ENCODE measurements at places on chromosomes 6 and 20.

GRCh38 chr6:69542494-69542893 is 254.3 kb downstream of the LMBRD1 start:
- no peak for DNase-seq

- DNase-seq: no peak
Observed at GRCh38 chr6:117444600-117444999, 18.9 kb upstream of the ROS1 start.

DNA sequence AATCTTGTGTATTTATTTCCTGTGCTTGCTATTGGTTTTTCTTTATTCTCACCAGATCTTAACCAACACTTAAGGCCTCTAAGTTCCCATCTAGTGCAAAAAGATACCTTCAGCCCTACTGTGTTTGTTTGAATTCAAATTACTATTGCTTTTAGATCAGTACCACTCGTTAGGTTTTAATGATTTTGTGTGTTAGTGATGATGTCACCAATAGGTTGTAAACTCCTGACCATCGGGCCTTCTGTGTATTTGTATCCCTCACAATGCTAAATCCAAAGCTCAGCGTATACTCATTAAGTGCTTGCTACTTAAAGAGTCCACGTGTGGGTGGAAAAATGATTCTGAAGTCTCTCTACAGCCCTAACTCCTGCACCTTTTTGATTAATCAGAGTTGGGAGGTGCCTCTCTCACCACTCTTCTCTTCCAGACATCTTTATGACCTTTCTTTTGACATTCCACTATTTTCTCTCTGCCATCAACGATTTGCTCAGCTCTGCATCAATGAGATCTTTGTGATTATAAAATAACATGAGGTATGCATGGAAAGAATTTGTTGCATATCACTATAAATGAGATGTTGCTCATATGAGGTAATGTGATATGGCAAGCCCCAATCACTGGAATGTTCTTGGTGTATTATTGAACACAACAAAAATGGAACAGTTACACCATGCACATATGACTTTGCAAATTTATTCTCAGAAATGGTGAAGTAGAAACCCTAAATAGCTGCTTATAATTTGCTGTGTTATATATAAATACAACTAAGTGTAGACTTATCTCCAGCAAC is 55.1 kb upstream of the LAMA2 start:
- no peak for DNase-seq

- DNase-seq: no peak
Observed at GRCh38 chr6:112258642-112259336, 4.4 kb upstream of the LAMA4 start.

DNA sequence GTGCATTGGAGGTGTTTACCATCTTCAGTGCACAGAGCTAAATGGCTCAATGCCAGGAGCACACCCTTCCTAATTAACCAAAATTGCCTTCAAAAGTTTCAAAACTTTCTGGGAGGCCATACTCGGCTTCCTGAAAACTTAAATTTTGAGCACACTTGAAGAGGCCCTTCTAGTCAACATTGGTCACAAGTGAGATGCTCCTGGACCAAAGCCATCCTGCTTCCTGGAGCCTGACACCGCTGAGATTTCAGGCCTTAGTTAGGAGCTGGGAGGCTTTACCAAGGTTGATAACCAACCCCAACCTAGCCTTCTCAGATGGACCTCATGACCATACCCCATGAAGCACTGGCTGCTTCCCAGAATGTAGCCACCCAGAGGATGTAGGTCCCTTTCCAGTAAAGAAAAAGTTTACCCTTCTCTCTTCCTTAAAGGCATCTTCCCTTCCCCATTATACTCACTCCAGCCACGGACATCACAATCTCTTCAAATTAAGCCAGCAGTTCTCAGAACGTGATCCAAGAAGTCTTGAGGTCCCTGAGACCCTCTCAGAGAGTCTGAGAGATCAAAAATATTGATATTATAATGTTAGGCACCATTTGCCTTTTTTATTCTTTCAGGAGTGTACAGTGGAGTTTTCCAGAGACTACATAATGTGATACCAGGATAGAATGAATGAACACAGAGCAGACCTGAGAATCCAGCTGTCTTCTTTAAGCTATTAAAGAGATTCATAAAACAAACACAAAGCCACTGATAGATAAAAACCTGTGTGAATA is 32.8 kb upstream of the SPTLC3 start:
- no peak for DNase-seq

- no peak for DNase-seq
Observed at GRCh38 chr6:38593409-38593808, 46.3 kb downstream of the BTBD9 start.

GRCh38 chr20:52025938-52026337 is 165.6 kb downstream of the ZFP64 start:
- DNase-seq: no peak

- no peak for DNase-seq
Observed at GRCh38 chr6:57085471-57085870, 4.5 kb upstream of the ZNF451 start.

GRCh38 chr20:38450412-38450975 is 15.4 kb upstream of the SNHG17 start:
- no peak for DNase-seq

DNA sequence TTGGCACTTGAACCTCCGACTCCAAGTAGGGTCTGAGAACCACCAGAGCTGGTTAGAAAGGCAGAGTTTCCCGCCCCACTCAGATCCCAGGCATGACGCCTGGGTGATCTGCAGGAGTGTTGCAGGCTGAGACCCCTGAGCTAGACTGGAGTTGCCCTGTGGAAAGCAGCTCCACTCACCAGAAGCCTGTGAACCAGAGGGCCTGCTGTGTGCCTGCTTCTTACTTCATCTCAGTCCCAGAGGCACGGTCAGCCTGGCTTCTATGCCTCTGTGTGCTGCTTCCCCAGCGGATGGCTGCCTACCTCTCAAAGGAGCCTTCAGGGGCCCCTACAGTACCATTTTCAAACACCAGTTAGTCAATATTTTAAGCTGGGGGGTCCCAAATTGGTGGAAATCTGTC is 15.6 kb upstream of the CCN6 start:
- no peak for DNase-seq

DNA sequence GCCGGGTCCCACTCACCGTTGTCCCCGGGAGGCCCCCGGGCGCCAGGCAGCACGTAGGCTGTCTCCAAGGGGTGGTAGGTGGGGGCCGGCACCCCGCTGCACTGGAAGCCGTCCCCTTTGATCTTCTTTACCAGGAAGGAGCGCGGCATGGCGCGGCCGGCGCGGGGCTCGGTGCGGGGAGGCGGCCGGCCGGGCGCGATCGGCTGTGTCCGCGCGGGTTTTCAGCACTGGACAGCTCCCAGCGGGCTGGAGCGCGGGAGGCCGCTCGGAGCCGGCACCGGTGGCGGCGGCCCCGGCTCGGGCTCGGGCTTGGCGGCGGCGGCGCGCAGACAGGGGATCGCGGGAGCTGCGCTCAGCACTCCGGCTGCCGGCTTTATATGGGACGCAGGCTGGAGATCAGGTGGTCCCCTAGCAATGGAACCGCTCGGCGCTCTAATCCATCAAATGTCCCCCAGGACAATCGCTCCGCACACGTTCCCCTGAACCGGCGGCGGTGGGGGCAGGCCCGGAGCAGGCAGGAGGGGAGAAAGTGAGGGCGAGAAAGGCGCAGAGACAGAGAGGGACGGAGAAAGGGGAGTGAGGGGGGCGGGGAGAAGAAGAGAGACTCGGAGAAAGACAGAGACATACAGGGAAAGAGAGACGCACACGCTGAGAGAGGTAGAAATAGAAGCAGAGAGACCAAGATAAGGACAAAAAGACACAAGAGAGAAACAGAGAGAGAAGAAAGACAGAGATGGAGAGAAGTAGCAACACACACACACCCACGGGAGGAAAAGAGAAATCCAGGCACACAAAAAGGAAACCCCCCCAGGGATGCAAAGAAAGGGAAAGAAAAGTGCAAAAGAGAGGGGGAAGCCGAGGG is at the start of gene SCRT2:
Gene SCRT2 (minus strand): TSS at position 350 of the 862 bp plus-strand sequence. CDS start 201 bp downstream, at position 149.
- DNase-seq: peak; percentile 16

- no peak for DNase-seq
Observed at GRCh38 chr6:7823552-7823951, 87.0 kb downstream of the TXNDC5 start.

DNA sequence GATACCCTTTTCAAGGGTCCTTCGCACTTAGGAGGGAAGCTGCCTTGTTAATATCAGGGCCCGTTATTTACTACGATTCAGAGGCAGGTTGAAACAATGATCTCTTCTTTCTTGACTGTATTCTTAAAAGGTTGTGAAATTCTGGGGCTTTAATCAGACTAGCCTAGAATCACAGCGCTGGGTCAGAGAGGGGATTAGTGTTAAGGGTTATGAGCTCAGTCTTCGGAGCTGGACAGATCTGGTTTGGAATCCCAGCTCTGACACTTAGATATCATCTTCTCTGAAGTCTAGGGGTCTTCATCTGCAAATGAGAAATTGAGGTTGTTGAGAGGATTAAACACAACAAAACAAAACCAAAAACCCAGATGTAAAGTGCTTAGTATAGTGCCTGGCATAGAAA is 77.4 kb downstream of the CD83 start:
- no peak for DNase-seq

GRCh38 chr6:125807293-125807692 is 16.5 kb downstream of the NCOA7 start:
- DNase-seq: no peak

- DNase-seq: no peak
Observed at GRCh38 chr20:10359621-10360040, 74.4 kb downstream of the MKKS start.

GRCh38 chr6:136506124-136506799 is 44.0 kb downstream of the MAP7 start:
- DNase-seq: no peak

- DNase-seq: no peak
Observed at GRCh38 chr20:21326700-21327099, 23.6 kb downstream of the XRN2 start.

- DNase-seq: no peak
Observed at GRCh38 chr6:150088481-150089154, 19.7 kb upstream of the ULBP3 start.

DNA sequence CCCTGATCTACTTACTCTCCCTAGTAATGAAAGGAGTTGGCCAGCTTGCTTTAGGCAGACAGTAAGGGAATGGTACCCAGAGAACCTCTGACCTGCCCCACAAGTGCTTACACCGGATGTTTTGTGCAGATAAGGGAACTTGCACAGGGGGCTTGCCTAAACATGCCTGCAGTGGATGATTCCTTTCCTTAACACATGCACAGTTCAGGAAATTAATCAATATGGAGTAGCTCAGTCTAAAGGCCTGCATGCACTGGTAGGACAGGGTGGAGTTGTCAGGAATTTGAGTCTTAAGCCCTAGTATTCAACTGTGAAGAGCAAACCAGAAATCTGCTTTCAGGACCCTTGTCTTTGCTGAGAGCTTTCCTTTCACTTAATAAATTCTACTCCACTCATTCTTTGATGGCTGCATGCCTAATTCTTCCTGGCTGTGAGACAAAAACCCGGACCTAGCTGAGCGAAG is 3.9 kb upstream of the TRIM38 start:
- no peak for DNase-seq

DNA sequence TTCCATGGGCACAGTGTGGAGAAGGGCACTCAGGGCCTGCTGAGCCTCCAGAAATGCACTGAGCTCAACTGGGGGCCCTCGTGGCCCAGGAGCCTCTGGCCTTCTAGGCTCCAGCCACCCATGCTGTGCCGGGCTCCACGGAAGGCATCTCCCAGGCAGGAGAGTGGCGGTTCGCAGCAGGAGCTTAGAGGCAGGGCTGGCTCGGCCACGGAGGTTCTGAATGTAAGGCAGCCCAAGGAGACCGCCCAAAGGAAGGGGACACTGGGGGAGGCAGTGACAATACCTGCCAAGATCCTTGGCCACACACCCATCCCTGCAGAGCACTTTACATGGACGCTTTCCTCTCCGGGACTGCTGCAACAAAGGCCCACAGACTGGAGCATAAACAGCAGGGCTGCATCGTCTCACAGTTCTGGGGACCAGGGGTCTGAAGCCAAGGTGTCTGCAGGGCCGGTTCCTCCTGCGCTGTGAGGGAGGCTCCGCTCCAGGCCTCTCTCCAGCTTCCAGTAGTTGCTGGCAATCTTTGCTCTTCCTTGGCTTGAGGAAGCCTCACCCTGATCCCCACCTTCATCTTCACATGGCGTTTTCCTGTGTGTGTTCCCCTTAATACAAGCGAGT is 128.2 kb upstream of the CDH4 start:
- DNase-seq: no peak

DNA sequence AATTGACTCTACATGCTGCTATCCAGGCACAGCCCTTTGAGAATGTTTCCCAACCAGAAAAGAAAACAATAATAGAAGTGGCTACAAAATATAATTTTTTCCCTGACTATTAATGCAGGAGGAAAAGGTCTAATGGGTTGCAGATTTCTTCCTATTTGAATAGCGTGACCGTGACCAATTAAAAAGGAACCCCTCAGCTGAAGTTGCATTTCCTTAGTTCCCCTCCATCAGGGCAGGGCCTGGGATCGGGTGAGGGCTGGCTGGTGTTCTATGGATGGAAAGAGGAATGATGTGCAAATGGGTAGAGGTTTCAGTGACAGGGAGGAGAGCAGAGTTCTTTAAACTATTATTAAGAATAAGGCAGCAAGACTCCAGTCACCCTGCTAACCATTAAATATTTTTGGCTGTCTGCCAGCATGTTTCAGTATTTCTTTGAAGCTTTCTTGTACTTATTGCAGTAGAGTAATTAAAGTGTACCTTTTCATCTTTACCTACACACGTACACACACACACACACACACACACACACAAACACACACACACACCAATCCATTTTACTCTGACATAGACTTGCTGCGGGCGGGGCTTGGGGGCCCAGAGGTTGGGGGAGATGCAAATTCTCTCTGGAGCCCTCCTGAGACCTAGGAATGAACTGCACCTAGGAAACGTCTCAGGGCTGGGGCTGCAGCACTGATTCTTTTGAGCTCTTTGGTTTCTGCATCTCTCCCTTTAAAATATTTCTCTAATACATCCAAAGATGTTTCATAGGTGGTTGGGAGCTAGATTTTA is 154.8 kb upstream of the SLC35B3 start:
- DNase-seq: no peak

- no peak for DNase-seq
Observed at GRCh38 chr20:20593447-20594170, 118.8 kb downstream of the RALGAPA2 start.

GRCh38 chr6:155530219-155530834 is 74.7 kb upstream of the NOX3 start:
- DNase-seq: no peak

- no peak for DNase-seq
Observed at GRCh38 chr6:107080036-107080435, 35.3 kb downstream of the BEND3 start.

DNA sequence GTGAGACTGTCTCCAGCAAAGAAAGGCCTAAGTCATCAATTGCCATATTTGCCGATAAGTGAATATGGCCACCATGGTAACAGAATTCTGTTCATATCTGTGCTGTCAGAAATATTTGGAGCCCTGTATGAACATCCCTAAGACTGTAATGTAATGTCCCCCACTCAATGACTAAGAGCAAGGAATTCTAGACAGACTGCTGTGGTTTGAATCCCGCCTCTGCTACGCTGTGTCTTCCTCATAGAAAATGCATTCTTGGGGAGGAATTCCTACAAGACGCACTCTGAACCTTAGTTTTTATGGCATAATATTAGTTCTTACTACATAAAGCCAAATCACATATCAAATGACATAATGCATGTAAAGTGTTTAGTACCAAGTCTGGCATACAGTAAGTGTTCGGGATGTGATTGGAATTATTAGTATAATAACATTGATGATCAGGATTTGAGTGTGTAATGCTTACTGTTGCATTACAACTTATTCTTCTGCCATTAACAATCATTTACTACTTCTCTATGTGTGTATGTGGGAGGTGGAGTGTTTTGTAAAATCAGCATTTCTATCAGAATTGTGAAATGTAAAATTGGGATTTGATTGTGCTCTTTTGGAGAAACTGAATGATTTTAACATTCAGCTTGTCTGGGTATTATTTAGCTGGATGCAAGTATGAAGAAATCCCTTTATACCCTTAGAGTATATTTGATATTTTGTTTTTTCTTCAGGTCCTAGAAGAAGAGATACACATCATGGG is 103.0 kb downstream of the OLIG3 start:
- DNase-seq: no peak

Measured in T-helper 22 cell (primary cell).